ENCODE measurements at places on chromosomes 7 and 10.

DNA sequence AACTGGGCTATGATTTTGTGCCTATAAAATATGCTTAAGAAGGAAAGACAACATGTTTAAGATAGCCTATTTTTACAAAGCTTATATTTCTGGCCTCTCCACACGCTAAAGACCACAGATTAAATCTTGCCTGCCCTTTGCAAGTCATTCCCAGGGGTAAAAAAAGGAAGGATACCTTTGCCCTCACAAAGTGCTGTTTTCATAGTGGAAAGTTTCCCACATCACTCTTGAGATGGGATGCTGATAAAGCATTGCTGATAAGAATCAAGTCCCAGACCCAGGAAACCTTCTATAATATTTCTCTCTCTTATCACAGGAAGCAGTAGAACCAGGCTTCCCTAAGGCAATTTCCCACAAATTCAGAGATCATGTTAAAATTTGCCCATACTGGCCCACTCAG is 56.5 kb downstream of the GSAP start:
- DNase-seq: no peak

GRCh38 chr10:132641401-132641800 is 103.8 kb downstream of the INPP5A start:
- no peak for DNase-seq

- no peak for DNase-seq
Observed at GRCh38 chr10:28217848-28218247, 85.0 kb downstream of the MPP7 start.

GRCh38 chr10:70672165-70673042 is at the start of gene ADAMTS14:
Gene ADAMTS14, plus strand, starts transcription at chr10:70672506. Its CDS starts 297 bp downstream, at chr10:70672803.
- no peak for DNase-seq

DNA sequence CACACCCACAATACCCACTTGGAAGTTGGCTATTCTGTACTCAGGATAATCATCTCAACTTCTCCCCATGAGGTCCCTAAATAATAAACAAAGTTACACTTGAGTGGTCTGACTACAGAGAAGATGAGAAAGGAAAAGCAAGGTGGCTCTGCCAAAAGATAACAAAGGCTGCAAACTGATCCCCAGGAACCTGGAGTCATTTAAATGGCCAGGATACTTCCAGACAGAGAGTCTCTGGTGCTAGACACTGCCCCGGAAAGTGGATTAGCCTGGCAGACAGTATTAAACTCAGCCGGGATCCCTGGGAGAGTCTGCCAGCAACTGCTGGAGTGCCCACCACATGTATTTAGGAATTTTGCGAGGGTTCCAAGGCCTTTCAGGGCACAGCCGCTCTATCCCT is 93.7 kb downstream of the DGKI start:
- DNase-seq: no peak

DNA sequence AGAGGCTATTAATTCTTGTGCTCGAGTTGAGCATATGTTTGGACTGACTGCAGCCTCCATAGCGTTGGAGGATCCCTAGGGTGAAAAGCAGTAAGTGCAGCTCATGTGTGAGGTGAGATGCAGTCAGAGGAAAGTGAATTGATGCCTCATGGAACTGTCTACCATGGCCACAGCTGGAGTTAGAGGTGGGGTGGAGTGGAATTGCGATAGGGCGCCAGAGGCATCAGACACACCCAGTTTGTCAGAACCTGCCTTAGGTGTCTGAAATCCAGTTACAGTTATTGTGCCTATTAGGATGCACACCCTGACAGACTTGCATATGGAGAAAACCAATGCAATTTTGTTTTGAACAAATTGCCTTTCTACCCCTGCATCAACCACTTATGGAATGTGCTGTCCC is 39.4 kb downstream of the ERLIN1 start:
- DNase-seq: no peak

DNA sequence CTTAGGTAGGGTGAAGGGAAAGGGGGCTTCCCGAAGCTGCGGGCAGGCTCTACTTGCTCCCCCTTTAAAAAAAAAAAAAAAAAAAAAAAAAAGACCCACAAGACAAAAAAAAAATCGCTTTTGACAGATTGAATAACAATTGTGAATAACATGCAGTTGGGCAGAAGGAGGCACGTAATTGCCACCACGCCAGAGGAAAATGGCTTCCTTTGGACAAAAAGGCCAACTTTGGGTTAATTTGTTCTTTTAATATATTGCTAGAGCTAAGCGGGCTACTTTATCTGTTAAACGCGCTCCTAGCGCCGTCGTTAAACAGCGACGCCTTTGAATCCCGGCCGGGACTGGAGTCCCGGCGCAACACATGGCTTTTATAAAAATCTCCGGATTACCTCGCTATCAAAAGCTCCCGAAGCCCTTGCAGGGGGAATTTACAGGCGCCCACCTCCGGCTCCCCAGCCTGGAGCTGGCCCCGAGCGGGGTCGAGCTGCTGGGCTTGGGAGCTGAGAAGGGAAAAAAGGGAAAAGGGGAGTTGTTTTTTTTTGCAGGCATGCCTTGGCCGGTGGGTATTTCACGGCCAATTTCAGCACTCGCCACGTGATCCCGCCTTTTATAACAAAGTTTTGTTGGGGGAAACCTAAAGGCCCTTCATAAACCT is 1.2 kb downstream of the HOXA11 start:
- DNase-seq: peak; percentile 50

GRCh38 chr10:37490266-37490665 is 364.9 kb downstream of the ANKRD30A start:
- no peak for DNase-seq

DNA sequence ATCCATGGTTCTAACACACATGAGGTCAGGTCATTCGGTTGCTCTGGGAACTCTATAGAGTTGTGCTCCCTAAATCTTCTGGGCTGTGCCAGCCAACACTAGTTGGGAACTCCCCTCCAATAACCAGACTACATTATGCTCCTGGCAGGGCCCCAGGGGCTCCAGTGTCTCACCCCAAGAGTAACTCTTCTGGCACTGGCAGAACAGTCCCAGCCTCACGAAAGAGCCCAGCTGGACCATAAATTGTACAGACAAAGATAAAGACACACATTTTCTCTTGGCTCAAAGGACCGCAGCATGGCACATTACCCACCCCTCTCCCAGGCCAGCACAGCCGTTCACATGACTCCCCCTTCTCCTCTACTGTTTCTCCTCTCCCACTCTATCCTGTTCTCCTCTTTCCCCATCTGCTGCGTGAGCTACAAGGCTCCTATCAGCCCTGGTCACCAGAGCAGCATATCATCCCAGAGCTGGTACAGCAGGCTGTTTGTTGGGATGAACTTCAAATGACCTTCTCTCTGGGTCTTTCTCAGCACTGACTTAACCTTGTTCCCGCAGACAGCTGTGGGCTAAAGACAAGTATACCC is 230.6 kb downstream of the PLXNA4 start:
- DNase-seq: no peak

- DNase-seq: no peak
Observed at GRCh38 chr7:67732898-67733297, 736.3 kb downstream of the TYW1 start.

GRCh38 chr10:104711302-104711721 is 70.2 kb downstream of the SORCS3 start:
- no peak for DNase-seq

- no peak for DNase-seq
Observed at GRCh38 chr10:20006169-20006870, 190.1 kb downstream of the PLXDC2 start.

- DNase-seq: no peak
Observed at GRCh38 chr7:35315517-35315916, 61.6 kb upstream of the TBX20 start.
